Stimulated activated CD8-positive, alpha-beta memory T cell treated with anti-CD3 and anti-CD28 coated beads, Interleukin-7, amount 100 ng/mL, for 24 hours (primary cell): ENCODE measurements at places on chromosomes 7 and 10.

- no peak for DNase-seq
Measured at GRCh38 chr10:74167443-74167842, 16.4 kb downstream of the ADK start.

DNA sequence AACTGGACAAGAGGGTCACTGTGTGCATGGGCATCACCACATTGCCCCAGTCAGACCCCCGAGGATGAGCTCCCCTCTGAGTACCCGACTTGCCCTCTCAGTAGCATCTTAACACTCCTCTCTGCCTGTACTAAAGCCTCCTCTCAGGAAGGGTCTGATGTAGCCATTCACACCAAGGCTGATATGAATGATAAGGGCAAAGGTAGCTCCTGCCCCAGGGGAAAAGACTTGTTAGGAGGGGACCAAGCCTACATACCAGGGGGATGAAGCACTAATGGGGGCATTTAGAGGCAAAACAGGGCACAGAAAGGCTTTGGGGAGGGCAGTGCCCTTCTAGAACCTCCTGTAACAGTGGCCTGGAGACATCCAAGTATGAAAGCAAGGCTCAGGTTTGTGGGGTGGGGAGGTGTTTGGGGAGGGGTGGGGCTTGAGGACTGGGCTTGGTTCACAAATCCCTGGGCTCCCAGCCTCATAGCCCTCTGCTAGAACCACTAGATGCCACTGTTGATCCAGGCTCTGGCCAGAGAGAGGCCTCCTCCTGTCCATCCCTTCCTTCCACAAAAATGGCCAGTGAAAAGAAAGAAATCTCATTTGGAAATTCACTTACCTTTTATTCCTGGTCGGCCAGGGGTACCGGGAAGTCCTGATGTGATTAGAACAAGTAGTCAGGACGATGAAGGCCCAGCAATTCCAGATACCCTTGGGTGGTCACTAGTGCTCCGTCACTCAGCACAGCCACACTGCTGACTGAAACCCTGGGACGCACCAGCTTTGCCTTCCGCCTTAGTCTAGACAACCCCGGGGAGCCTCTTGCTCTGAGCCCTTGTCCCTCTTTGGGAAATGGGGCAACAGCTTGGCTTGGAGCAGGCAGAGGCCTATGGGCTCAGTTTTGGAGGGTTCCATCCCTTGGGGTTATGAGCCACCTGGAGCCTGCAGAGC lies 40.3 kb downstream of the COL17A1 start:
- DNase-seq: no peak

DNA sequence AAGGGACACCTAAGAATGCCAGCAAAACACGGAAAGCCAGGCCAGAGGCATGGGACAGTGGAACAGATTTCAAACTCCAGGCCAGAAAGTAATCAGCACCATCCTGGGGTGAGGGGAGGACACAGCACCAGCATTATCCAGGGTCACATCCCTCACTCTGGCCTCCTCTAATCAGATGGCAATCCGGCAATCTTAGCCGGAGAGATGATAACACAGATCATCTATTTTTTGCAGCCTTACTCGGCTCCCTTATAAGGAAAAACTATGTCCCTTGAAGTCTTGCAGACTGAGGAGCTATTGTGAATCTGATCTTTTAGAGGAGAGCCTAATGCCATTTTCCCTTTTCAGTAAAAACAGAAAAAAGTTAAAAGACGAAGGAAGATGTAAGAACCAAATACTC lies 16.5 kb downstream of the TRIL start:
- DNase-seq: no peak

GRCh38 chr10:110840923-110841428 lies 30.8 kb upstream of the PDCD4 start:
- no peak for DNase-seq

- DNase-seq: no peak
Measured at GRCh38 chr7:52781250-52781649, 254.2 kb upstream of the POM121L12 start.
